ENCODE measurements at places on chromosomes 12 and 14.

DNA sequence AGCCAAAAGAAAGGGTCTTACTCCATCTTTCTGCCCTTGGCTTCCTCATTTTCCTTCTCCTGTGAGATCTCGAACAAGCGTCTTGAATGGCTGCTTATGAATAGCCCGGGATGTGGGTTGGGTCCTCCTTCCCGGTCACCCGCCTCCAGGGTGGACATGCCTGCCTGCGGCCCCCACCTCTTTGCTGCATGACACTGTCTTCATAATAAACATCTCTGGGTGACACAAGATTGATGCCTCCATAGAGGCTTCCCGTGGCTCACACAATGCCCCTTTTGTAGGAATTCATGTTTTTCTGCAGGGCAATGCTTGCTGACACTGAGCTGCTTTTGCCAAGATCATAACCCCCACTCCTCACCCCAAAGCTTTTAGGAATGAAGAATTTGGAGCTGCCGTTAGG is 125.9 kb downstream of the ZNF664 start:
- DNase-seq: no peak

- DNase-seq: no peak
Measured at GRCh38 chr12:114406984-114407841, 1.3 kb upstream of the TBX5 start.

DNA sequence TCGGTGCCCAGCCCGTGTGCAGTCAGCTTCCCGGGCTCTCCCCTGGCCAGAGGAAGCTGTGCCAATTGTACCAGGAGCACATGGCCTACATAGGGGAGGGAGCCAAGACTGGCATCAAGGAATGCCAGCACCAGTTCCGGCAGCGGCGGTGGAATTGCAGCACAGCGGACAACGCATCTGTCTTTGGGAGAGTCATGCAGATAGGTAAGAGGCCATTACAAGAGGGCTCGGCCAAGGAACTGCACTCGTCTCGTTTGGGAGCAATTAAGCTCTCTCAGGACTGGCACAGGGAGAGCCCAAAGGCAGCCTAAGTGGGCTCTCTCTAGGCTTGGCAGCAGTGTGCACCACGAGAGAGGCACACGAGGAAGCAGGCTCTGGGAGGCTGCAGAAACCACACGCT is 3.7 kb downstream of the WNT5B start:
- DNase-seq: no peak

GRCh38 chr14:87331991-87332390 is 661.0 kb downstream of the GALC start:
- no peak for DNase-seq

DNA sequence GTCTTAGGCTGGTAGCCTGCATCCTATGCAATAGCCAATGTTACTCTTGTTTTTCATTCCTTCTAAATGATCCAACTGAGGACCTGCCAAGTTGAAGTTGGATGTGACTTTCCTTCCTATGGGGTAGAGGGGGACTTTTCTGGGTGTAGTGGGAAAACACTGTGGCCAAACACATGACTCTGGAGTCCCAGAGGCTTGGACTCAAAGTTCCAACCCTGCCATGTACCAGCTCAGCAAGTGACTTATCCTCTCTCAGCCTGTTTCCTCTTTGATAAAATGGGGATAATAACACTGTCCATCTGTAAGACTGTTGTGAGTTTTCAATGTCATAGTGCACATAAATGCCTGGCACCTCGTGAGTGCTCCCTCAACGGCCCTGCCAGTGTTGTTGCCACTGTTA is 97.0 kb downstream of the ZFP36L1 start:
- DNase-seq: no peak

- DNase-seq: no peak
Measured at GRCh38 chr12:31322801-31323207, 3.1 kb downstream of the SINHCAF start.

All from stimulated activated CD4-positive, alpha-beta T cell treated with anti-CD3 and anti-CD28 coated beads, TNF-alpha, amount 100 ng/mL, for 24 hours (primary cell).